ENCODE measurements at places on chromosomes 7 and 10. TPM values are rescaled to one million over a fixed set of nuclear protein-coding genes. Genes with fewer than 3 reads are reported as not detected.

- DNase-seq, result no peak
These were observed 48.1 kb upstream of the COMTD1 start for GRCh38 chr10:75283671-75284470.

GRCh38 chr7:44914992-44915607 is 29.8 kb upstream of the PURB start:
- no peak for DNase-seq

Gene FAM24B
- total RNA-seq, result 19.0 TPM

- no peak for DNase-seq
These were observed 23.7 kb downstream of the ZNF775 start for GRCh38 chr7:150402671-150403321.

Data from Caco-2 (cell line).